PC-3 (cell line): ENCODE measurements at places on chromosomes 1 and 21. TPM values are rescaled to one million over a fixed set of nuclear protein-coding genes. Genes with fewer than 3 reads are reported as not detected.

NTNG1 gene
- total RNA-seq = 6.7 and 6.8 TPM in 2 replicates

ADGRB2 gene
- 12.3 and 15.7 TPM in 2 replicates for total RNA-seq

LCE1D gene
- not detected in 2 replicates for total RNA-seq

MPL gene
- 0.35 TPM in 1 of 2 replicates, not detected in the other for total RNA-seq

SPATA45 gene
- not detected in 2 replicates for total RNA-seq

OLFML3 gene
- 7.0 TPM in 2 replicates for total RNA-seq

TINAGL1 gene
- total RNA-seq = 176 and 217 TPM in 2 replicates

ARID1A gene
- total RNA-seq = 43.8 and 78.0 TPM in 2 replicates

CENPL gene
- 92.8 and 108 TPM in 2 replicates for total RNA-seq

S100A2 gene
- total RNA-seq = 358 and 373 TPM in 2 replicates

LCE2C gene
- not detected in 2 replicates for total RNA-seq

MPZ gene
- total RNA-seq = 0.18 TPM in 1 of 2 replicates, not detected in the other

HPDL gene
- total RNA-seq = not detected in 2 replicates

CFAP107 gene
- total RNA-seq = not detected in 2 replicates

OPRD1 gene
- not detected in 2 replicates for total RNA-seq

PSMA5 gene
- total RNA-seq = 84.1 and 86.9 TPM in 2 replicates
